SK-N-DZ (cell line): ENCODE measurements at places on chromosomes 1 and 21.

GRCh38 chr1:97412737-97413136 lies 508.1 kb downstream of the DPYD start:
- DNase-seq: no peak

GRCh38 chr1:93714356-93714755 lies 32.7 kb upstream of the BCAR3 start:
- DNase-seq: no peak

DNA sequence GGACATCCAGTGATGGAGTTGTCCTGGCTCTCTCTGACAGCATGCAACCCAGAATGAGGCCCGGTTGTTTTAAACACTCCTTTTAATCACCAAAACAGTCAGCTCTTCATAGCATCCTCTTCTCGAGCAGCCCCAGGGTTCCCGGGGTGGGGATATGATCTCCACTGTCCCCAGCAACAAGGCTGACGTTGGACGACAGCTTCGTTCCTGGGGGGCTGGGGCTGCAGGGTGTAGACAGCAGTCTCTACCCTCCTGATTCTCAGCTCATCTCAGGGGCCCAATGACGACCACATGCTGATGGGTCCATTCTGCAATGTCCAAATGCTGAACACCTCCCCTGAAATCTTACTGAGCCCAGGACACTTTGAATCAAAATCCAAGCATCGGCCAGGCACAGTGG lies 27.0 kb downstream of the TRIM11 start:
- no peak for DNase-seq

- peak; percentile 45 for DNase-seq
Observed at GRCh38 chr1:27726173-27727044, 648 bp downstream of the FAM76A start.

DNA sequence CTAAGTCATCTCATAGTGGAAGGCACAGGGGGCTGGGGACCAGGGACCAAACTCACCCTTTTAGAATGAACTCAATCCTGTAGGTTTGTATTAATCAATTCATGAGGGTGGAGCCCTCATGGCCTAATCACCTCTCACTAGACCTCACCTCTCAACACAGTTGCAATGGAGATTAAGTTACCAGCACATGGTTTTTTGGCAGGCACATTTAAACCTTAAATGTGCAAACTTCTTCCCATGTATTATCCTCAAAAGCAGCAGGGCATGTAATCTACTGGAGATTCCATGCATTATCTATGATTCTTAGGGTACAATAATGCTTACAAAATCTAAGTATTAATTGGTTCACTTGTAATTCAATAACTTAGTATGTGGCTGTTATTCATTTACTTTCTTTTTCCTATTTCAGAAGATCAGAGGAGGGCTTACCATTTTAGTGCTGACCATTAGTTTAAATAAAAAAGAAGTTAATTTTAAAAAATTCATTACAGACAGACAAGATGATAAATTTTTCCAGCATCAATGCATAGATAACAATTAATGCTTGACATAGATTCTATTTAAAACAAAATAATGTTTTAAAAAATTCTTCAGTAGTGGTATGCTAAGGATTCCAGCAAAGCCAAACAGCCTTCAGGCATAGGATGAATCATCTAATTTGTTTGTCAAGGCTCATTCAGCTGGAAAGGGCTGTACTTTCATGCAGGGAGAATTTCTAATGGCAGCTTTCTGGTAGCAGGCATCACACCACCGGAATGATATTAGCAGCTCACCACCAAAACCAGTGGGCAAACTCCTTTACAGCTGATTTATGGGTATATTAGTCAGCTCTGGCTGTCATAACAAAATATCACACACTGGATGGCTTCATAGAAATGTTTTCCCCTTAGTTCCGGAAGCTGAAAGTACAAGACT lies 124.6 kb upstream of the ZNF648 start:
- DNase-seq: no peak

DNA sequence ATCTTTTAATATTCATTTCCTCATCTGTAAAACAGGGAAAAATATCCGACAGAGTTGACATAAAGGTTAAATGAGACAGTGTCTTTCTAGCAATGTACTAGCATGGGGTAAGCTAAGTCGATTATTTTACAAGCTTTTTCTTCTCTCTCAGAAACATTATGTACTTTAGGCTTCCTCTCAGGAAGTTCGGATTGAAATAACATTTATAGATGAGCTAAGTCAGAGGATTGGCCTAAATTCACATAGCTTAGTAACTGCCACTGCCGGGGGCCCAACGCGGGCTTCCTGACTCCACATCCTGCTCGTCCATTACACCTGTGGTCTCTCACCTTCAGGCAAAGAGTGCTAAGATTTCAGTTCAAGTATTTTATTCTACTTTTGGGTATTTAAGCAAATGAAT lies 462.3 kb upstream of the NFIA start:
- DNase-seq: no peak

GRCh38 chr1:63294803-63295594 lies 27.4 kb upstream of the FOXD3 start:
- DNase-seq: no peak
